ENCODE measurements at places on chromosomes 6 and 20.

DNA sequence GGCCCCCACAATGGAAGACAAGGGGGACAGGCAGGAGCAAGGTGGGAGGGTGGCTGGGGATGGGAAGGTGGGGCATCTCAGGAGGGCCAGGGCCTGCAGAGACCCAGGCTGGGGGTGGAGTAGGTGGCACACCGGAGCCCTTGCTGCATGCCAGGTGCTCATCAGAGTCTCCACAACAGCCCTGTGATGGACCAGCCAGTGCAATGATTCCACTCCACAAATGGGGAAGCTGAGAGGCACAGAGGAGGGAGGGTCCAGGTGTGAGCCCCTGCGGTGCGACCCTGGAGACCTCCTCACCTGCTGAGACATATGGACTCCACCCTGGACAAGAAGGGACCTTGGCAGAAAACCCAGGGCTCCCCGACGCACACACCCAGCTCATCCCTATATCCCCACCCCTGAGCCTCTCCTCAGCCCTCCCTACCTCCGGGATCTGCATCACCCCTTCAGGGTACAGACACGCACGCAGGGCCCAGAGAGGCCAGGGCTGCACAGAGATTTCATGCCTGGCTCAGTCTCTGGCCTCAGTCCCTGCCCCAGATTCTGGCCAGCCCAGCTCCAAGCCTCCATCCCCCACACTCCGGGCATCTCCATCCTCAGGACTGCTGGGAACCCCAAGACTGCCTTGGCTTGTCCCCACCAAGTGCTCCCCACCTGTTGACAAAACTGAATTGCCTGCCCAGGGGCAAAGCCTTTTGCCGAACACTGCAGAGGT is 7.1 kb upstream of the GRM4 start:
- DNase-seq: no peak

GRCh38 chr6:15809367-15809766 is 146.5 kb upstream of the DTNBP1 start:
- DNase-seq: no peak

GRCh38 chr20:7790189-7790588 is 150.1 kb downstream of the HAO1 start:
- no peak for DNase-seq

GRCh38 chr20:52268184-52268749 is 76.7 kb upstream of the ZFP64 start:
- no peak for DNase-seq

DNA sequence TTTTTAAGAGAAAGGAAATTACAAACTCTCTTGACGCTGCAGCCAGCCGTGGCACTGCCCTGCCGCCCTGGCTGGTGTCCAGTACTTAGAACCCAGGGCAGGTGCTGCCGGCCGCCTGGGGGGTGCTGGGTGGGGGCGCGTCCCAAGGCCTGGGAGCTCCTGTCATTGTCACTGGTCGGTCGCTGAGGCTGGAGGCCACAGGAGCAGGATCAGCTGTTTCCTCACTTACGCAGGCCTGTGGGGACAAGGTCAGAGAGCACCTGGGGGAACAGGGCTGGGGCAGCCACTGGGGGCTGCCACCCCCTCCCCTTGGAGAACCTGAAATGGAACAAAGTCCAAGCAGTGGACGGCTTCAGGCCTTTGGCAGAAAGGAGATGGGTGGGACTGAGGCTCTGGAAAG is 5.6 kb downstream of the BIRC7 start:
- DNase-seq: no peak

GRCh38 chr6:33661106-33661838 is 40.1 kb downstream of the ITPR3 start:
- DNase-seq: no peak

- no peak for DNase-seq
These were observed 105.8 kb downstream of the MAFB start for GRCh38 chr20:40583205-40583604.

DNA sequence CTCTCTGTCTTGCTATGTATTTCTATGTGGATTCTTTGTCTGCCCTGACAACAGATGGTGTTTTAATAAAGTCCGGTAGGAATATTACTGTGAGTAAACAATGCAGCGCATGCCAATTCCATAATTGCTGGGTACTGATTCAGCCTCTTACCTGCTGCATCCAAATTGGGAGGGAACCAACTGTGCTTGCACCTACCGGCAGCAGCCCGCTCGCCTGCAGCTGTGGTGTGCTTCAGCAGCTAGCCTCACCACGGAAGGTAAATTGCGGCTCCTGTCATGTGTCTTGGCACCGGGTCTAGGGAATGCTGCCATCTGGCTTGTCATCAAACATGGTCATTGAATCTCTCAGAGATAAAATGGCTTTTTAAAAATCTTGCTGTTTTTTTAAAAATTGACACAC is 704.8 kb upstream of the SLC35B3 start:
- DNase-seq: peak; percentile 62

- no peak for DNase-seq
These were observed 30.1 kb upstream of the LRRN4 start for GRCh38 chr20:6083926-6084325.

- no peak for DNase-seq
These were observed 120.5 kb downstream of the CD164 start for GRCh38 chr6:109261811-109262210.

DNA sequence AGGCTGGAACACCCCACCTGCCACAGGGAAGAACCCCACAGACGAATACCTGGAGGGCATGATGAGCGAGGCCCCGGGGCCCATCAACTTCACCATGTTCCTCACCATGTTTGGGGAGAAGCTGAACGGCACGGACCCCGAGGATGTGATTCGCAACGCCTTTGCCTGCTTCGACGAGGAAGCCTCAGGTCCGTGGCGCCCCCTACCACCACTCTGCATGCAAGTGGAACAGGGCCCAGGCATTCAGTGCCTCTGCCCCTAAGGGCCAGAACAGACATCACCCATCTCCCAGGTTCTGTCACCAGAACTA is 6.6 kb downstream of the MYL9 start:
- no peak for DNase-seq
